Vagina (tissue), 2 donors: ENCODE measurements at places on chromosomes 13 and 19.

GRCh38 chr19:21749090-21749489 lies 18.3 kb downstream of the ZNF100 start:
- no peak for DNase-seq

DNA sequence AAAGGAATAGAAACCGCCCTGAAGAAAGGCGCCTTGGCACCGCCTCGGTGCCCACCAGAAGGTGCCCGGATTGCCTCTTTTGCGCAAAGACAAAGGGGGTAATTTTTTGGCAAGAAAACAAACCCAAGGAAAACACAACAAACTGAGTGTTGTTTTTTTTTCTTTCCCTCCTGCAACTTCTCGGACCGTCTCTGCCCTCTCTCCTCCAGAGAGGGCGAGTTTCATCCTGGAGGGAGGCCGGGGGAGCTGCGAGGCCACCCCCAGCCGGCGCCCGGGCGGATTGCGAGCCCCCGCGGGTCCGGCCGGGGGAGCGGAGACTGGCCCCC lies 2.3 kb downstream of the ZNF536 start:
- no peak for DNase-seq

DNA sequence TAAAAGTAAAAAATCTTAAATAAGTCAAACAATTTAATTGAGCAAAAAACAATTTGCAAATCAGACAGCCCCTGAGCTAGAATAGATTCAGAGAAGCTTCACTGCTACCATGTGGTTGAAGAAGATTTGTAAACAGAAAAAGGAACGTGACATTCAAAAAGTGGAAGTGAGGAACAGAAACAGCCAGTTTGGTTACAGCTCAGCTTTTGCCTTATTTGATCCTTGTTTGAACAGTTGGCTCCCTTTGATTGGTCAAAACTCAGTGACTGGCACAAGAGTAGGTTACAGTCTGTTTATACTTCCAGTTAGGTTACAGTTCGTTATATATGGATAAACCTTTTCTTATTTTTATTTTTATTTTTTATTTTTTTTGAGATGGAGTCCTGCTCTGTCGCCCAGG lies 5.8 kb downstream of the ZNF221 start:
- DNase-seq, result no peak

- DNase-seq, result no peak
These were observed 87.1 kb upstream of the MCF2L start for GRCh38 chr13:112881656-112882554.
